ENCODE measurements at places on chromosomes 11 and 22.
A peak's percentile ranks its signal among the peaks of the same experiment; 100 is the strongest.

- no peak for DNase-seq
These were observed 153.1 kb downstream of the BRD1 start for GRCh38 chr22:49674479-49675050.

DNA sequence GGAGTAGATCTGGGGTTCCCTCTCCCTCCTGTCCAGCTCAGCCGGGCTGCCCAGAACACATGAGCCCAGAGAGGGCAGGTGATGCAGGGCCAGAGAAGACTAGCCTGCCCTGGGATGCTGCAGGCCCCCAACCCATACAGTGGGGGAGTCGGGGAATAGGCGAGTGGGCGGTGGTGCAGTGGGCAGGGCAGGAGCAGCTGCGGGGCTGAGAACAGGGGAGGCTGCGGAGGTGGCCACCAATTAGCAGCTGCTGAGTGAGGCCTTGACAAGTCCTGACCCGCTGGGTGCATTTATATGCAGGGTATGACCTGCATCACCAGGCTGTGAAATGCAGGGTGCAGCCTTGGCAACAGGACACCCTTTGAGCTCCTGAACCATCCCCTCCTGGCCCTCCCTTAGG is 43.1 kb downstream of the NFAM1 start:
- DNase-seq = no peak

- no peak for DNase-seq
These were observed 17.6 kb upstream of the SPON1 start for GRCh38 chr11:13944911-13945425.

DNA sequence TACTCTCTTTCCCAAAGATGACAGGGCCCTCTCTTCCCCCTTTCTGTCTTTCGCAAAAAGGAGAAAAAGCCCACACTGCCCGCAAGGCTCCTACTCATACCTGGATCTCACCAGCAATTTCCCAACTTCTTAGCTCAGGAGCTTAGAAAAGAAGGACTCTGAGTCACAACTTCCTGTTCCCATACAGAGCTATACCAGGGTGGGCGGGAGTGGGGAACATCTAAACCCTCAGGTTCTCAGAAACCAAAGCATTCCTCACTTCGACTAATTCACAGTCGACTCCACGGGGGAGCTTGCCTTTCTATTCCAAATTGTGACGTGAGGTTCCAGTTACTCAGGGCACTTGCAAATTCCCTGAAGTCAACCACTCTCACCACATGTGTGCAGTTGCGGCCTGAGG is 61.9 kb downstream of the MTNR1B start:
- DNase-seq = no peak

DNA sequence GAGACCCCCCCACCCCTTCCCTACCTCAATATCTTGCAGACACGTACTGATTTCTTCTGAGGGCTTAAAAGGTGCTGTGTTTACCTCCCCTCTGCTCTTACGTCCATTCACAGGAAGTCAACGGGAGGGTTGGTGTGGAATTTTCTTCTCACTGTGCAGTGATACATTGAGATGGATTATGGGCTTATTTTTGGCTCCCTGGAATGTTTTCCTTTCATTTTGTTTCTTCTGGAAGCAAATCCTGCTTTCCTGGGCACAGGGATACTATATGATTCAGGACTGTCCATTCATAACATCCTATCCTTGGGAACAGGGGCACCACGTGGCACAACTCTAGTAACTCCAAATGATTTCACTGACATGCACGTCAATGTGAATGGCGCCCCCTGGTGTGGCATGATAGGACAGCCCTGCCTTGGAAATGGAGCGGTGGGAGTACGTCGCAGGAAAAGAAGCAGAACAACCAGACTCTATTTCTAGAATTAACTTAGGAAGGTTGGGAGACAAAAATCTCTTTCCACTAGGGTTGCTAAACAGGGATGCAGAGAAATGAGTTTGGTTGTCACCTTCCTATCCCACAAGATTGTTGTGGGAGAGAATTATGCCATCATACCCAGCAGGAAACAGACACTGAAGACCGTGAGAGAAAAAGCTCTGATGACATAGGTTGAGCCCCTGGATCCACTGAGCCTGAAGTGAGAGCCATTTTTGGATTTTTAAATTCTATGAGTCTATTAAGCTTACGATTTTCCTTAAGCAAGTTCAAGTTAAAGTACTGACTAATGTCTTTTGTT is 146.5 kb upstream of the RAG2 start:
- peak; percentile 85 for DNase-seq

GRCh38 chr11:75468534-75469340 is 35.7 kb upstream of the KLHL35 start:
- peak; percentile 66 for DNase-seq

DNA sequence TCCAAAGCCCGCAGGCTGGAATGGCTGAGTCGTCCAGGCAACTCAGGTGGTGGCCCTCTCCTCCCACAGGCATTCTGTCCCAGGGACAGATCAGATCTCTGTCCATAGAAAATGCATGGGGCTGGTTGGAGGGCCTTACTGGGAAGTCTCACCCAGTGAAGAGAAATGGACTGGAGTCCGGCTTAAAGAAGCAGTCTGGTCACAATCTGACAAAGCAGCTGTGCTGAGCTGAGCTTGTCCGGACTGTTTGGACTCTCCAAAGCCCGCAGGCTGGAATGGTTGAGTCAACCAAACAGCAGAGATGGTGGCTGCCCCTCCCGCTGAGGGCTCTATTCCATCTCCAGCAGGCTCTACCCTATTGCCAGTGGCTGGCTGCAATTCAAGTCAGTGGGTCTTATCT is 14.4 kb upstream of the DEPDC7 start:
- no peak for DNase-seq

- DNase-seq = peak; percentile 65
These were observed 48.8 kb downstream of the PACS1 start for GRCh38 chr11:66118847-66119246.

GRCh38 chr11:43359422-43359818 is 700 bp downstream of the TTC17 start:
- DNase-seq = no peak

GRCh38 chr22:16608931-16609330 is 16.3 kb upstream of the CCT8L2 start:
- no peak for DNase-seq

DNA sequence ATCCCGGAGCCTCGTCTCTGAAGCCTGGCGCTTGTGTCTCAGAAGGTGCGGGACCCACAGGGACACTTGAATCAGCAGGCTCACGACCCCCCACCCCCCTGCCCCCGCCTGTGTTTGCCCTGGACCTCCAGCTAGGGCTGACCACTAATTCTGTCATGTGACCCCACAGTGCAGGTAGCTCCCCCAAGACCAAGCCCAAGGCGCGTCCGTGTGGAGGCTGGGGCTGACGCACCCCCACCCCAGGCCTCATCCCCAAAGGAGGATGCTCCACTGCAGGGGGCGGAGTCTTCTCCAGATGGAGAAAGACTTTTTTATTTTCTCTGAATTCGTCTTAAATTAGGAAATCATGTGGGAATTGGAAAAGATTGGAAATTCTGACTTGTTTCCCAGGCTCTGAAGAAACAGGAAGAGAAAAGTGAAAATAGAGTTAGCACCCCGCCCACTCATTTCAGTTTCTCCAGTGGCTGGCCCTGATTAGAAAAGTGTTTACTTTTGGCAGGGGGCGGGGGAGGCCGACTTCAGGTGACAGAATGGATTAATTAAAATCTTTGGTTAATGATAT is 1.0 kb upstream of the RELA start:
- peak; percentile 53 for DNase-seq

GRCh38 chr11:129190087-129190486 is 2.0 kb downstream of the ARHGAP32 start:
- no peak for DNase-seq

- DNase-seq = no peak
These were observed 47.9 kb downstream of the GRAMD4 start for GRCh38 chr22:46668116-46668515.

DNA sequence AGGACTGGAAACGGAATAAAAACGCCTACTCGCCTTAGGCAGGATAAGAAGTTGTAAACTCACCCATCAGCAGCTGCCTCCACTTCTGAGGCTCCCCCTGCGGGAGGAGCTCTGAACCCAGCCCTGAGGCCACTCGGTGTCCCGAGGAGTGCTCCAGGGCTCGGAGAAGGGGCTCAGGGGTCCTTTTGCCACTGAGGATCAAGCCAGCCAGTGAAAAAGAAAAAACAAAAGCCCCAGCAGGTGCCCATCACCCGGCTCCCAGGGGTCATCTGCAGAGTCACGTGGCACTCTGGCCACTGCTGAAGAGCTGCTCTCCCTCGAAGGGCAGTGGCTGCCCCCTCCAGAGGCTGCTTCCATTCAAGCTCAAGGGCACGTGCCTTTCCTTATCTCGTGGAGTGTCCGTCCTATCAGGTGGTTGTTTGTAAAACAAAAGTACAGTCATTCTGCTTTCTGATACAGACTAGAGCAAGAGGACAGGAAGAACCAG is 29.0 kb downstream of the NUP50 start:
- DNase-seq = peak; percentile 28

DNA sequence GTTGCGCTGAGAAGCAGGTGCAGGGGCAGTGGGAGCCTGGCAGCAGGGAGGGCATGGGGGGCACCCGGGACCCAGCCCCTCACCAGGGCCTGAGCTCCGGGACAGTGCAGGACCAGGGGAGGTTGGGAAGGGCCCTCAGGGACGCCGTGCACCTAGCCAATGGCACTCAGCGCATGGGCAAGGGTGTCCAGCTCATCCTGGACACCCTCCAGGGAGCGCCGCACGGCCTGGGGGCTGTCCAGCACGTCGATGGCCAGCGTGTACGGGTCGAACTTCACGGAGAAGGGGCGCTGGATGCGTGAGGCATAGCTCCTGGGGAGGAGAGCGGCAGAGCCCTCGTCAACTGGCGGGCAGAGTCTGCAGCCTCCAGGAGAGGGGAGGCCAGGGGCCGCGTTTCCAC is 3.1 kb upstream of the INS start:
- DNase-seq = no peak

- peak; percentile 16 for DNase-seq
These were observed 320.5 kb downstream of the AASDHPPT start for GRCh38 chr11:106397787-106398501.

GRCh38 chr11:94549146-94549545 is 5.4 kb downstream of the FUT4 start:
- no peak for DNase-seq

DNA sequence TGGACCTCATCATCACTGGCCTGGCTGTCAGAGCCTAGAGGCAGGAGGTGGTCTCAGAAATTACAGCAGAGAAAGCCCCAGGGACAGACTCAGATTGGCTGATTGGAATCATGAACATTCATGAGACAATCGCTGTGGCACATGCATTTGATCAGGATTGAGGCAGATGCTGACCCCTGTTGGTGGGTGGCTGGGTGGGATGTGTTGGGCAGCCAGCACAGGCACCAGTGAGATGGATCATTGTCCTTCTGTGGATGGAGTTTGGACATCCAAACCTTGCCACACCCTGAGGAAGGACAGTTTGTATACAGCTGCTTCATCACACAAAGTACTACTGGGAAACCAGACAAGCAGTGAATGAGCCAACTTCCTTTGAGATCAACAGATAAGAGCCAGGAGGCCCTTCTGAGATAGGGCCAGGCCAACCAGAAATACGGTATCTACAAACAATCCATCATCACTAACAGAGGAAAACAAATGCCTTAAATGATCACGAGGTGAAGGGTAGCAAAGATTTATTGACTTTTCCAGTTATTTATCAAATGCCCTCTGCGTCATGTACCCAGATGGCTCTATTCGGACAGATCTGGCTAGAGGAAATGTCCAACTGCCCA is 17.3 kb downstream of the COMMD9 start:
- no peak for DNase-seq

- peak; percentile 62 for DNase-seq
These were observed 26.7 kb upstream of the TOLLIP start for GRCh38 chr11:1335811-1336761.

- DNase-seq = no peak
These were observed 206.4 kb upstream of the E2F8 start for GRCh38 chr11:19447150-19447566.

GRCh38 chr11:66883016-66883965 is 26.4 kb downstream of the LRFN4 start:
- DNase-seq = peak; percentile 87

GRCh38 chr11:12770966-12771597 is 96.9 kb downstream of the TEAD1 start:
- no peak for DNase-seq

- DNase-seq = no peak
These were observed 8.8 kb upstream of the BMAL1 start for GRCh38 chr11:13268791-13269190.

DNA sequence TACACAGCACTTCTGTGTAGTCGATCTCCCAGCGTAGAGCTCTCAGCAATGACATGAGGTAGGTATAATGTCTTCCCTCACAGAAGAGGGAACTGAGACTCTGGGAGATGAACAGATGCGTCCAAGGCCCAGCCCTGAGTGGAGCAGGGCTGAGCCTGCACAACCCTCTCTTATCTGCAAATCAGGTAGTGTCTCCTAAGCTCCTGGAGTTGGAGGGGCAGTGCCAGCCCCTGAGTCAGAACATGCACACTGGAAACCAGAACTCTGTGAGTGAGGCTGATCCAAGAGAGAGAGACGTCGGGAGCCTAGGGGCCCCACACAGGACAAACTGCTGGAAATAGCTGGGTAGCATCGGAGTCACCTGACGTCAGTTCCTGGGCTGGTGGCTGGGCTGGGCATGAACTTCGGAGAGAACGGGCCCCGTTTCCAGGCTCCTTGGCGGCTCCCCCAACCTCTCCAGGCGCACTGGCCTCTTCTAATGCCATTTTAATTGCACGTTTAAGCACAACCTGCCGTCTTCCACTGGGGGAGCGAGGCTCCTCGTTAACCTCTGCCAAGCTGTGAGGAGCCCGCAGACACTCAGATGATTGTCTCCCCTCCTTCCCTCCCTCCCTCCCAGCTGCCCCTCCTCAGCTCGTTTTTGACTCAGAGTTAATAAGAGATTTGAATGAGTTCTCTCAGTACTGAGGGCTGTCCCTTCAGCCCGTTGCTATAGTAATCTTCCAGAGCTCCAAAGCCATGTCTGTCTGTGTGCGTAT is 191.2 kb upstream of the TBCEL start:
- DNase-seq = peak; percentile 83

DNA sequence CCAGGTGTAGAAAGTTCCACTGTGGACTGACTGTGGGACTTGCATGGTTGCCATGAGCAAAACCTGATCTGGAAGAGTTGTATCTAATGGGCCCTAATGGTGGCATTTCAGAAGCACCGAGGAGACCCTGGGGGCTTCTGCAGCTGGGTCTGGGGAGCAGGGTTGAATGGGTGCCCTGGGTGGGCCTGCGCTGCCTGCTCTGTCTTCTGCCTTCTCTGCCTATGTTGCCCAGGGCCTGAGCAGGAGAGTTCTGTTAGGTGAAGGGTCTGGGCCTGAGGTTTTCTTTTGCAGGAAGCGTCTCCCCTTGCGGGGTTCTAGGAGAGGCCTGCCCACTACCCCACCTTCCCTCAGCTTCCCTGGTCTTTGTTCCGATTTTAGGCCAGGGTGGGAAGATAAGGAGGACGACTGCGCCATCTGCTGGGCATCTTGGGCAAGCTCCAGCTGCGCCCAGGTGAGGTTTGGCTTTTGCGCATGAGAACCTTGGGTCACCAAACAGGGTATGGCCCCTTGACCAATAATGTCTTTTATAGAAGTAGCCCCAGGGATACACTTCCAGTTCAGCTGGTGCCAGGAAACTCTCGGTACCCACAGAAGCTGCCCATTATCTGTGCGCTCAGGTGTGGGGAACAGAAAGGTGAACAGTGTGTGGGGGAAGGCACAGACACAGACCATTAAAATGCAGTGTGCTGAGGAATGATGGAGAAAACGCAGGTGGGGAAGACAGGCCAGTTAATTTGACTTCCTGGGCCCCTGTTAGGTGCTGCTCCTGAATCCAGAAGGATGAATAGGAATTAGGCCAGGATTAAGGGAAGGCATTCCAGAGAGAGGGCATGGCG is 23.2 kb downstream of the COMMD9 start:
- DNase-seq = peak; percentile 59

GRCh38 chr22:49489821-49490220 is 337.9 kb downstream of the BRD1 start:
- DNase-seq = no peak

GRCh38 chr11:46291441-46292150 is 14.1 kb downstream of the CREB3L1 start:
- DNase-seq = no peak
